BJ (cell line): ENCODE measurements at places on chromosomes 4 and X.

DNA sequence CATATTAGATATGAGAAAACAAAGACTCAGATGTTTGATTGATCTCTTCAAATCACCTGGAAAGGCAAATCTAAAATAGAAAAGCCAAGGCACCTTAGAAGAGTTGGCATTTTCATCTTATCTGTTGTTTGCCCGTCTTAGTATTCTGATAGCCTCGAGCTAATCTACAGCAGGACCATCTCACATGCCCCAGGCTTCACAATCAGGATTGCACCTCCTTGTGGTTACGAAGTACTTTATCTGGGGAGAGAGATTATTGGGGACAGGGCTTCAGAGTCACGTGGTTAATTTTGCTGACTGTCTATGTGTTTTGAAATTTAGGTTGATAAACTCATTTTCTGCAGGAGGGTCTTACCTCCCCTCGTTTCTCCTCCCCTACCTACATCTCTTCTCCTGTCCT, 313.1 kb upstream of the ANXA10 start:
- no peak for DNase-seq

DNA sequence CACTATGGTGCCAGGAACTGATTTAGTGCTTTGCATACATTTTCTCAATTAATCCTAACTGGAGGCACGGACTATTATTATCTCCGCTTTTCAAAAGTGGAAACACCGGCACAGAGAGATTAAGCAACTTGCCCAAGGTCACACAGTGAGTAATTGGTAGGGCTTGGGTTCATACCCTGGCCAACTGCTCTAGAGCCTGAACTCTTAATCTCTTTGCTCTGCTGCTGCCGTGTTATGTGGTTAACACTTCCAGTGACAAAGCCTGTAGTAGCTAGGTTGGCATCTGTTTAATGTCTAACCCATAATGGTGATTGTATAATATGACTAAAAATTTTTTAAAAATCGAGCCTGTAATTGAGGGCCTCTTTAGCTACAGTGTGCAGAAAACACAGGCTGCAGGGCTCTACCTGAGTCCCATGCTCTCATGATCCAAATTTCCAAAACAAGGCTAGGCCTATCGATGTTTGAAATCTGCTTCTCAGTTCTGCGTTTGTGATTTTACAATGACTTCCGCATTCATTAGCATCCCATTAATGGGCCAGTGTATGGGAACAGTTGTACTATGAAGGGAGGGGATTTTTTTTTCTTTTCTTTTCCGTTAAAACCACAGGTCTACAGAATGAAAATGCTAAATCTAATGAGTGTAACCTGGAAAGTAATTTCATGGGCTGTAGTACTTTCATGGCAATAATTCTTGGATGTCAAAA, 219.3 kb upstream of the JADE1 start:
- DNase-seq = no peak

- no peak for DNase-seq
Measured at GRCh38 chr4:8419222-8420041, 21.1 kb downstream of the ACOX3 start.

DNA sequence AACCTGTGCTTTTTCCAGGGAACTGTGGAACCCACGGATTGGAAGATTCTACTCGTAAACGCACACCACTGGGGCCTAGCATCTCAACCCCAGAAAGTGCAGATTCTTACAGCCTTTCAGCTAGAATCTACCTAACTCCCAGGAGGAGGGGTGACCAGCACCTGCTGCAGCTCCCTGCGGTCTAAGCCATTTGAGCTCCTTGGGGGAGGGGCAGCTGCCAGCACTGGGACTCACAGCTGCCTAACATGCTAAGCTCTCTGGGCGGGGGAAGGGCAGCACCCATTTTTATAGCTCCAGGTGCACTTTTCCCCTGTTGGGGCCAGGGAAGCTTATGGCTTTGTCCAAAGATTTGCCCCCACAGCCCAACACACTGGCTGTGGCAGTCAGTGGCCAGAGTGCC, 595.7 kb upstream of the EPHA5 start:
- DNase-seq = no peak

DNA sequence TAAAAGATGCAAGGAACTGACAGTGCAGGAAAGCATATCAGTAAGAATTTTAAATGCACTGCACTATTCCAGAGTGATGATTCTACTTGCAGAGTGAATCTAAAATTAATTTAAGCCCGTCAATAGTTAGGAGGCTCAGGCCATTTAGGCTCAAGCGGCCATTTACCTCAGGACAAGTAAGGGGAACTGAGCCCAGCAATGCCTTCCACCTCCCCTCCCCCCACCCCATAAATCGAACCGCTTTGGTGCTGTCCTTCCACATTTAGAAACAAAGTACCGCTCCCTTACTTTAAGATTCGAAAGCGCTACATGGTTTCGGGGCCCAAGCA, 665 bp downstream of the RBM41 start:
- DNase-seq = no peak

DNA sequence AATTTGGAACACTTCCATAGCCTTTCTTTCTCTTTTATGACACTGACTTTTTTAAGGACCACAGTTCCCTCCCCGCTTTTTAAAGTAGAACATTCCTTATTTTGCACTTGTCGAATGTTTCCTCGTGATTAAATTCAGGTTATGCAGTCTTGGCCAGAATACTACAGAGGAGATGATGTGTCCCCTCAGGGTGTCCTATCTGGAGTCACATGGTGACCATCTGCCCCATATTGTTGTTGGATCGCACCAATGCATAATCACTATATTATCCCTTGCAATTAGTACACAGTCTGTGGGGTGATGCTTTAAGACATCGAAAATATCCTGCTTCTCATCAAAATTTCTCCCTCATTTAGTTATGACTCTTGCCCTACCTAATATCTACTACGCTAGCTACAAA, 27.4 kb downstream of the WDFY3 start:
- no peak for DNase-seq

DNA sequence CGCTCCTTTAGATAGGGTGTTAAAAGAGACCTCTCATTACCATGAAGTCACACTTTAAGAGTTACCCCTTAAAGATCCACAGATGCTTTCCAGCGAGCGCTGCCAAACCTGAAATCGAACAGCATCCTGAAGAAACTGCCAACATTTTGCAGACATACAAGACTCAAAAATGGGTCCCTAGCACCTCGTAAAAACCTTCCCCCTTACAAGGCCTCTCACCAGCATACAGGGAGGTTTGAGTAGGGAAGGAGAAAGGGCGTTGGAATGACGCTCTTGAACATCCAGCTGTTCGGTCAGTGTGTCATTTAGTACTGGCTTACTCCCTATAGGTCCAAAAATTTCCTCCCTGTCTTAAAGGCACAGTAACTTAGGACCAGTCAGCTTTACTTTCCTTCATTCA, 45.3 kb upstream of the PGRMC1 start:
- DNase-seq = no peak

DNA sequence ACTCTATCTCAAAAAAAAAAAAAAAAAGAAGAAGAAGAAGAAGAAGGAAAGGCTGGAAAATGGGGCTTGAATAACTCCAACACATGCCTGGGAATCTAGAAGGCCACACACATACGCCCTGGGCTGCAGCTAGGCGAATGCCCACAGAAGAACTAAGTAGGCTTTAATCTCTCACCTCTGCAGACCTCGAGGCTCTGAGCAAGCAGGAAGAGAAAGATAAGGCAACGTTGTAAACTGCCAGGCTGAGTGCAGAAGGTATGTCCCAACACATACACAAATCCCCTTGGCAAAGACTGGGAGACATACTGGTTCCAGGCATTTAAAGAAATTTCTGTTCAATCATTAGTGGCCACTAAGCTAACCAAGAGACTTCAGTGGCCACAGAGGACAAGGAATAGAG, 18.4 kb downstream of the SLC38A5 start:
- DNase-seq = no peak

DNA sequence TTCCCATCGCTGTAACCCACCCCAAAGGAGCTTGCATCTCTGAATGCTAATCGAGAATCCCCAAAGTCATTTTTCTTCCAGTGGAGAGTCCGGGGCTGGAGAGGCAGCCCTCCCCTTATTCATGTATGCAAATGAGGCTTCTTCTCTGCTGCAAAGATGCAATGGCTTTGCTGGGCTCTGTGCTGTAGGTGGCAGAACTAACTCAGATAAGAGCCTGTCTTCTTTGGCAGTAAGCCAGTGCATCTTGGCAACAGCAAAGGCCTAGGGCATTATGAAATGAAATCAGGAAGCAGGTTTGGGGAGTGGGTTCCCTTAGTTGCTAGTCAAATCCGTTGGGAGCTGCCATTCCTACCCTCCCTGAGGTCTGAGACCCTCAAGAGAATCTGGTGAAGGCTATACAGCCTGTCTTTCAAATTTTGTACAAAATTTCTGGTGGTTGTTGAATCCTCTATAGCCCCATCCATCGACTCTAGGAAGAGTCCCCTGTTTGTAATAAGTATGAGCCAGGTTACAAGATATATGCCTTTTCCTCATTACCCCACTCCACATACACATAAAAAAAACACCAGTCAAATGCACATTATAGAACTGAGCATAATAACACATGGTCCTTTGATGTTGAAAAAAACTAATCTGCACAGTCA, 290.6 kb upstream of the TAPT1 start:
- no peak for DNase-seq
